ENCODE measurements at places on chromosomes 5 and 9.

DNA sequence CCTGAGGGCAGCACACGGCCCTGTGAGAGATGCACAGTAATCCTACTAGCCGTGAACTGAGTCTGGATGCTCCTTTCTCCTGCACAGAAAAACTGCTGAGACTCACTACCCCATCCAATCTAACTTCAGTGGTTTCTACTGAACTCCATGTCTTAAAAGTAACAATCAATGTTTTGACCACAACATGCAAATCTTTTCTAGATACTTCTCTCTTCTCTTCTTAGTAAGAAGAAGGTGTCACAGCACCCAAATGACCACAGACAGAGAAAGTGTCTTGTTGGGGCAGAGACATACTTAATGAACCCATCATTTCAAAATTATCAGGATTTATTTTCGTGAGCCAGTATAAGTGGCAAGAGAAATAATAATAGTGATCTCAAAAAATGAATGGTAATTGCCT lies 285.8 kb upstream of the MEF2C start:
- no peak for DNase-seq

- DNase-seq, result no peak
These were observed 86.1 kb downstream of the ADAMTS6 start for GRCh38 chr5:65395526-65396155.

DNA sequence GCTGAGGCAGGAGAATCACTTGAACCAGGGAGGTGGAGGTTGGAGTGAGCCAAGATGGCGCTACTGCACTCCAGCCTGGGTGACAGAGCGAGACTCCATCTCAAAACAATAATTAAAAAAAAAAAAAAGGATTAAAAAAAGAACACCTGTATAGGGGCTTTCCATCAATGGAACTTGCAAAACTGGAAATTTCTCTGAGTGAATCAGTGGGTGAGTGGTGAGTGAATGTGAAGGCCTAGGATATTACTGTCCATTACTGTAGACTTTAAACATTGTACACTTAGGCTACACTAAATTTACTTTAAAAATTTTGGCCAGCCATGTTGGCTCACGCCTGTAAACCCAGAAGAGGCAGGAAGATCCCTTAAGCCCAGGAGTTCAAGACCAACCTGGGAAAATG lies 5.7 kb upstream of the RARS1 start:
- DNase-seq, result no peak

DNA sequence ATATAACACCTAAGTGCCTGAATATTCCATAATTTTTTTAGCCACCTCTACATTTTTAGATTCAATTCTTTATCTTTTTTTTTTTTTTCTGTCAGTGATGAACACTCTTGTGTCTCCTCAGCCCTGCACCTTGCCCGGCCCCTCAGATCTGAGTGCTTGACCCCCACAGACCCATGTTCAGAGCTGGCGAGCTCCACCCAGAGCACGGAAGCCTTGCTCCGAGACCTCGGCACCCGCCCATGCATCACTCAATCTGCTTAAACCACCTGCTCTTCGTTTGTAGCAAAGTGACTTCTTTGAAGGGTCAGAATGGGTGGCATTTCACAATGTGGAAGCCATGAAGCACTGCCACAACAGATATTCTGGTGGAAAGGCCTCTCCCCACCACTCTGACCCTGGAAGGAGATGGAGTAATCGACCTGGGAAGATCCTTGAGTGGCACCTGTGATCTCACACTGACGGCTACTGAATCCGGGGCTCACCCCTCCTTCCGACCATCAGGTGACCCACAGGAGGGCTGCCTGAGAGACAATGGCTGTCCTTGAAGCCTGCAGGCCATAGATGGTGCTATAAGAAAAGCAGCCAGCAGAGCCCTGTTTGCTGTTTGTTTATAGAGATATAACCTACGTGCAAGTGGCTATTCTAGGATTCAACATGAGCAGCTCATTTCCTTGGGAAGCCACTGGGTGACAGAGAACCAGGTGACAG lies 261.1 kb upstream of the IRX4 start:
- no peak for DNase-seq

- DNase-seq, result no peak
These were observed 16.0 kb upstream of the JADE2 start for GRCh38 chr5:134509308-134510040.

DNA sequence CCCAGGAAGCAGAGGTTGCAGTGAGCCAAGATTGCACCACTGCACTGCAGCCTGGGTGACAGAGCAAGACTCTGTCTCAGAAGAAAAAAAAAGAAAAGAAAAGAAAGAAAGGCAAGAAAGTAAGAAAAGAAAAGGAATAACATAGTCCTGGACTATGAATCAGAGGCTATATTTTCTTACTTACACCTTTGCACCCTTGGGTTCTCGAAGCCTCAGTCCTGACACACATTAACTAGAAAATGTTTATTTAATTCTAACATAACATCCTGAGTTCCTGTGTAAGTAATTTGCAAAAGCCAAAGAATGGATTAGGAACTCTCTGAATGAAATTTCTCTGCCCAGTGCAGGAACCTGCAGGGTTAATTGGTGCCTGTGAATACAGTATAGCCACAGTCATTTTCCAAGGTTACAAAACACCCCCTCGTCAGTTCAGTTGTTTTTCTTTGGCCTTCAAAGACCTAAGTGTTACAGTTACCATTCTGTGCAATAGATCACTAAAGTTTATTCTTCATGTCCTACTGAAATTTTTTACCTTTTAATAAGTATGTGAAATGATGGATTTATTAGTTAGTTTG lies 147.6 kb downstream of the SV2C start:
- no peak for DNase-seq

GRCh38 chr5:73030531-73030930 lies 74.7 kb downstream of the FCHO2 start:
- no peak for DNase-seq

DNA sequence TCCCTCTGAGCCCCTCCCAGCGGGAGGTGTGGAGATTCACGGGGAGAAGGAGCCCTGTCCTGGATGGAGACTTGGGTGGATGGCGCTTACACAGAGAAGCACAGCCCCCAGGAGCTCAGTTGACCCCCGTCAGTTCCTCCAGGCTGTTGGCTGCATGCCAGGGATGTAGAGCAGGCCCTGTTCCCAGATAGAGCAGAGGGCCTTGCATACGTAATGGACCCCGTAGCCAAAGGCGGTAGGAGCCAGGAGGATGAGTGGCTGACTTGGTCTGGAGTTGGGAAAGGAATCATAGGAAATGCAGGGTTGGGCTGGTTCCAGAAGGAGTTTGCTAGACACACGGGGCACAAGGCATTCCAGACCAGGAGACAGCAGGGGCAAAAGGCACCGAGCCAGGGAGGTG lies 2.5 kb downstream of the PMPCA start:
- DNase-seq, result no peak

- no peak for DNase-seq
These were observed 5.6 kb upstream of the SNCAIP start for GRCh38 chr5:122306461-122306860.

DNA sequence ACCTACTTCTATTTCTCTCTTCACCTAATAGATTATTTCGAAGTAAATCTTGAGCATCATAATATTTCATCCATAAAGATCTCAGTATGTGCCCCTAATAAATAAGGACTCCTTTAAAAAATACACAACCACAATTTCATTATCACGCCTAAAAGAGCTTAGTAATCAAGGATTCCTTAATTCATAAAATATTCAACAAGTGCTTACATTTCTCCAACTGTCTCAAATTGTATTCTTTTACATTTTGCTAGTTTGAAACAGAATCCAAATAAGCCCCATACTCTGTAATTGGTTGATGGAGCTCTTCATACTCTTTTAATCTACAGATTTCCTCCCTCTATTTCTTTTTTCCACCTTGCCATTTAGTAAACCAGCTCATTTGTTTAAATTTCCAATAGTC lies 317.6 kb downstream of the NDUFS4 start:
- no peak for DNase-seq

- DNase-seq, result no peak
These were observed 4.0 kb upstream of the PSAT1 start for GRCh38 chr9:78292716-78293497.

- DNase-seq, result no peak
These were observed 20.5 kb downstream of the PTGES2 start for GRCh38 chr9:128106940-128107467.

- no peak for DNase-seq
These were observed 64.0 kb downstream of the OTULIN start for GRCh38 chr5:14728459-14728938.

DNA sequence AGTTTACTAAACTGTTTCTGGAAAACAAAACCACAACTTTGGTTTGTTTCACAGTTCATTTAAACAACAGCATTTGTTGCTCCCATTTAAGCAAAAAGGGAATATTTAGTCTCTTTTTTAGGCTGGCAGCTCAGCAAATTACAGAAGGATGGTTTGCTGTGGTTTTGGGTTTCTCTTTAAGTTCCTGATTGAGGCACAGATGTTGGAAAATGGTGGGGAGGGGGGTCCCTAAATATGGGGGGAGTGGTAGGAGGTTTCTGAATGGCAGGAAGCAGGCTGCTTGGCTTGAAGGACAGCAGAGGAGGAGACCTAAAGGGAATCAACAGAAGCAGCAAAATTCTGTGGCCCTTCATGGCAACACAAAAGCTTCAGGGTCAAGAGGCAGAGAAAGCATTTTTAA lies 263.4 kb downstream of the ZSWIM6 start:
- DNase-seq, result no peak

DNA sequence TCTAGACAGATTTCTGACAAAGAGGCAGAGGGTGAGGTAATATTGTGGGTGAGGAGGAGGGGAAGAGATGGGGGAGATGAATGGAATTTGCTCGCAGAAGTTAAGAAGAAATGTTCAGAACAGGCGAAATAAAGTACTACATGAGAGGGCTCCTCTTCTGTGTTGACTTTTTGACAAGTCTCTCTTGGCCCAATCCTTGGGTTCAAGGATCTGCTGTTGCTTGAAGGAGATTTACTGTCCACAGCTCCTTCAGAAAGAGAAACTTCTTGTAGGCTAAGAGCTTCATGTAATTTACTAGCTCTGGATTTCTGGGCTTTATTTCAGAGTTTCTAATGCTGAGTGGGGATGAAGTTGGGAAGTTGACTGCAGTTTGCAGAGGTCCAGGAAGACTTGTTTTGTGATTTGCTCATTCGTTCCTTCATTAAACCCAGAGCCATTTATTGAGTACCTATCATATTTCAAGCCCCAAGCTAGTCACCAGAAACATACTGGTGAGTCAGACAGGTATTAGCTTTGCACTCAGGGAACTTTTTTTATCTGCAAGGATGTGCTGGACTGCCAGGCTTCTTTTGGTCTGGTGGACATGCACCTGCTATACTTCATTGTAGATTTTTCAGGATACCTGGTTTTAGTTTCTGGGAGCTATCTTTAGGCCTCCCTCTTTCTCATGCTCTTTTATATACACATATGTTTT lies 402.9 kb upstream of the CLINT1 start:
- DNase-seq, result no peak

DNA sequence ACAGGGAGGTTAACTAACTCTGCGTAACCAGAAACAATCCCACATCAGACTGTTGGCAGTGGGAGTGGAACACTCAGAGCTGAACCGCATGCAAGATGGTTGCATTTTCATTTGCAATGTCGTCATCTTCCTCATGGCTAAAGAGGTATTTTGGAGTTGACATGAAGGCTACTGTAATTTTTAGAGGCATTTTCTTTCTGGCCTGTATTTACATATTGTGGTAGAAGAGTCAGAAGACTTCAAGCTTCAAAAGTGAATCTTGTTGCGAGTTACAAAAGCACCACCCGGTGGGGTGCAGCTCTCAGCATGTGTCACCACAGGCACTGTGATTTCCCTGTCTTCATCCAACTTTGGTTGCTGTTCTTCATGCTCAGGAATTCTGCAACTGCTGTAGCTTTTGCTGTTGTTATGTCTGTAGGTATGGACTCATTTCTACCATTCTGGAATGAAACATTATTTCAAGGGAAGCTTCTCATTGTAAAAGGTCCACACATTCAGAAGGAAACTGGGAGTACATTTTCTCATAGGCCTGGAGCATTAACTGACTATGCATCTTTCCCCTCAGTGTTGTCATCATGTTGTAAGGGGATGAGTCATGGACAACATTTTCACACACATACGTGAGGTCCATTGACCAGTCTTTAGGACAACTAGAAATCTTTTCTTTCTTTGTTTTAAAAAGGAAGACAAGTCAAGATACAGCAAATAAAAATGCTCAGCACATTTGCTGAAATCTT lies 35.4 kb upstream of the GDNF start:
- DNase-seq, result no peak

GRCh38 chr5:17477043-17477442 lies 21.0 kb upstream of the TAF11L2 start:
- no peak for DNase-seq

GRCh38 chr9:126377536-126377935 lies 50.9 kb downstream of the MVB12B start:
- no peak for DNase-seq

DNA sequence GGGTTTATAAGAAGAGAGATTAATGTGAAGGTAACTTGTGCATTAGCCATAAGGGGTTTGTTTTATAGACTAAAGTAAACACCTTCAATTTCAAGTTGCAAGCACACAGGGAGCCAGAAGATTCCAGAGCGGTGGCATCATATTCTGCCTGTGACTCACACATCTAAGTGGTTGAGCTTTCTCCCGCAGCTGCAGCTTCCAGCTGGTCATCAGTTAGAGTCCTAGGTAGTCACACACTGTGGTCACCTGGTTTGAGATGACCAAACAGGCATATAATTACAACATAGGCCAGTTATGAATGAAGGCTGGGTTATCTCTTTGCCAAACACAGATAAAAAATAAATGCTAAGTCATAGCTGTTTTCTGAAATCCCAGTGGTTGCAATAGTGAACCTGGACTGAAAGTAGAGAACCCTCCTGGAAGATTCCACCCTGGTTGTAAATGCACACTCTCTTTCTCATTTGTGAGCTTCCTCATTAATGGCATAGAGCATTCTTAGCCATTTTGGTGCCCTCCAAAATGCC lies 171.3 kb downstream of the GDNF start:
- no peak for DNase-seq

DNA sequence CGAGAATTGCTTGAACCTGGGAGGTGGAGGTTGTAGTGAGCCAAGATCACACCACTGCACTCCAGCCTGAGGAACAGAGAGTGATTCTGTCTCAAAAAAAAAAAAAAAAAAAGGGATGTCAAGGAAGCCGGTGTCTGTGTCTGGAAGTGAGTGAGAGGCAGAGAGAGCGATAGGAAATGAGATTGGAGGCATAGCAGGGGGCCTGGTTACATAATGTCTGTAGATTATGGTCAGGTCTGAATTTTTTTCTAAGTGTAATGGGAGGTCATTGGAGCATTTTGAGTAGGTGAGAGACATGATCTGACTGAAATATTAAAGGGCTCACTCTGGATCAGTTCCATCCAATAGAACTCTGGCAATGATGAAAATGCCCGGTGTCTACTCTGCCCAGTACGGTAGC lies 40.4 kb upstream of the CTNNA1 start:
- no peak for DNase-seq

- DNase-seq, result no peak
These were observed 122.8 kb downstream of the ADAMTS2 start for GRCh38 chr5:179222246-179223017.

DNA sequence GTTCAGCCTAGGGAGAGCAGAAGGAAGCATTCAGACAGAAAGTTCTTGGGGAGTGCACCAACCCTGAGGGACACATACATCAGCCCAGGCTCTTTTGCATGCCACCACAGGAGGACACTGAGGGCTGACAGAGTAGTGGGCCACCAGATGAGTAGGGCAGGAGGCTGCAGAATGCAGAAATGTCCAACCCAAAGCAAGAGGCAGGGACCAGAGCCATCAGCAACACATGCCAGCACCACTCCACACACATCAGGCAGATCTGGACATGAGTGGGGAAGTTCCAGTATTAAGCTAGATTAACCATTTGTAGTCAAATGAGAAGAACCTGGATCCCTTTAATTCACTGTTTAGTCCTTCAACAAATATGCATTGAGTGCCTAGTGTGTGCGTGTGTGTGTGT lies 35.7 kb upstream of the OTULINL start:
- no peak for DNase-seq

Measured in esophagus squamous epithelium (tissue), 5 donors.